ENCODE measurements at places on chromosomes 5 and 9.

- DNase-seq = no peak
These were observed 36.7 kb downstream of the ABLIM3 start for GRCh38 chr5:149177911-149178565.

- no peak for DNase-seq
These were observed 114.3 kb downstream of the STARD4 start for GRCh38 chr5:111398013-111398412.

DNA sequence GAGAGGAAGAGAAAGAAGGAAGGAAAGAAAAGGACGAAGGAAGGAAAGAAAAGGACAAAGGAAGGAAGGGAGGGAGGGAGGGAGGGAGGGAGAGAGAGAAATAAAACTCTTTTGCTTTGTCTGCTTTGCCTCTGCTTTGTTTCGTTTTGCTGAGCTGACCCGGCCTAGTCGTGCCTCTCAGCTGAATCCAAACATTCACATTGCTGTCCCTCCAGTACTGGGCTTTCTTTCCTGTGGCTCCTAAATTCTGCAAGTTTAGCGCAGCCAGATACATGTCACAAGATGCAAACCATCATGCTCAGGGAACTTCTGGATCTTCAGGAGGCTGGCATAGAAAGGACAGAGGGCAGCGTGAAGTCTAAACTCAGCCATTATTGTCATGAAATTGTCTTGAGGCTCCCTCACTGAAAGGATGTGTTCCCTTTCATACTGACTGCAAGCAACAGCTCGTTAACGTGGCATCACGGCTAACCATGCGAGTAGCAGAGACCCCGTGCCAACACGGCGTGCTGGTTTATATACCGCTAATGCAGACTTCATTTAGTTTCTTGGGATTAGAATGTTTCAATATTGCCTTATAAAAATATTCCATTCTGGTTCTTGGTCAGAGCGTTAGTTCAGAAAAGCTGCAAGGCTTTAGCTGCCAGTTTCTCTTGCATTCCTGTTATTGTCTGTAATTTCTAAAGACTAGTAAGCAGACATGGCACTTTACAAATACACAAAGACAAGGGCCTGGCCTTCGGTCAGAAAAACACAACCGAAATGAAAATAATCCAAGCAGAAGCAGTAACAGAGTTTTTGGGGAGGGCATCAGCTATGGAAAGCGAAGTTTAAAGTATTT is 94.2 kb downstream of the TMEM174 start:
- no peak for DNase-seq

DNA sequence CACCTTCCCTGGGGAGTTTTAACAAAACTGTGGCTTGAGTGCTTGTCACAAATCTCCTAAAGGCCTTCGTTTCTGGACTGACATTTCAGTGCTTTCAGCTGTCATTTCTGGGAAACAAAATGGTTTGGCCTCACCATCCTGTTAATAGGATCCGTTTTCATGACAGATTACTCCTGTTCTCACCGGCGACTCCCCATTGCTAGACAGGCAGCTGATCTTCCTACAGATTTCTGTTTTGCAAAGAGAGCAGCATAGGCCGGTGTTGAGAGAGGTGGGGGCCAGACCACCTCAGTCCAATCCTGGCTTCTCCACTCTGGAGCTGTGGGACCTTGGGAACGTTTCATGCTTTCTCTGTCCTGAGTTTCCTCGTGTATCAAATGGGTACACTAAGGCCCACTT is 75.5 kb upstream of the OTULINL start:
- no peak for DNase-seq

GRCh38 chr9:127397646-127398274 is 791 bp downstream of the SLC2A8 start:
- no peak for DNase-seq

DNA sequence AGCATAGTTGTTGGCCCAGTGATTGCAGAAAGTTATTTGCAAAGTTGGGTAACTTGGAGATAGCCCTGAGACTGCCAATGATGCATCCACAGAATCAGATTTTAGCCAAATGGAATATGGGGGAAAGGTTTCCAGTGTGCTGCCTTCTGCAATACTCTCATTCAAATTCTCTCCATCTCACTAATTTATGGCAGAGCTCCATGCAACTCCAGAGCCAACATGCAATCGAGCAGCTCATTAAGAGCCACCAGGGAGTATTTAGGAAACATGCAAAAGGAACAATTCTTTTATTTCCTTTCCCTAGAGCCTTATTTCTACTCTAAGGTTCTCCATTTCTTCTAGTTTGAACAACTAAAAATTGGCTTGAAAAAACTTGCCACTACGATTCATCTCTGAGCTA is 135.9 kb upstream of the MARCHF11 start:
- no peak for DNase-seq

DNA sequence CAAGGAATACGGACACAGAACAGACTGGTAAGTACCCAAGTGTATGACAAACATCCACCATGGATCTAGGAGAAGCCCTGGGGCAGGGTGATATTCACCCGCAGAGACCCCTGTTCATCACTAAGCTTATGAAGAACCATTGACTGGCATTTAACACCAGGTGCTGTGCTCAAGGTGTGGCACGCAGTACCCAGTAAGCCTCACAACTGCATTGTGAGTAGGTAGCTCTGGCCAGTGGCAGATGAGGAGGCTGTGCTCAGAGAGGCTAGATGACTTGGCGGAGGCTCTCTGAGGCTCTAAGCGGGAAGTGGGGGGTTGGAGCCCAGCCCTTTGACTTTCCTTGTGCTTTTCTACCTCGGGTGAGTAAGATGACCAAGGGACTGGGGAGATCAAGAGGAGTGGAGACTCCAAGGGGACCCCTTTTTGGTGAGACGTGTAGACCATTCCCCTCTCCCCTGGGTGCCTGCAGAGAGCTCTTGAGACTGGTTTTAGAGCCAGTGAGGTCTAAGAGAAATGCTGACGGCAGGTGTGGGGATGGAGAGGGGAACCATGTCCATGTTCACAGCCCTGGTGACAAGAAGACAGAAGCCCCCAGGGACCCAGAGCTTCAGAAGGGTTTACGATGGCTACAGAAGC is 70.8 kb downstream of the IL6ST start:
- no peak for DNase-seq

DNA sequence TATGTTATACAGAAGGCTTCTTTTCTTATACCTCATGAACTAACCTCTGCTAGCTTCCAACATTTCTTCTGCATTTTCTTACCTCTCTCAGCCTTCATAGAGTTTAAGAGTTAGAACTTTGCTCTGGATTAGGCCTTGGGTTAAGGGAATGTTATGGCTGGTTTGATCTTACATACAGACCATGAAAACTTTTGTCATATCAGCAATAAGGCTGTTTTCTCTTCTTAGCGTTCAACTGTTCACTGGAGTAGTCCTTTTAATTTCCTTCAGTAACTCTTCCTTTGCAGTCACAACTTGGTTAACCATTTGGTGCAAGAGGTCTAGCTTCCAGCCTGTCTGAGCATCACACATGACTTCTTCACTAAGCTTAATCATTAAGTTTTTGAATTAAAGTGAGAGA is 329.0 kb upstream of the CCNG1 start:
- no peak for DNase-seq

- no peak for DNase-seq
These were observed 303.9 kb downstream of the ICE1 start for GRCh38 chr5:5726401-5726800.

- no peak for DNase-seq
These were observed 111.7 kb upstream of the NUDT12 start for GRCh38 chr5:103674251-103674650.

DNA sequence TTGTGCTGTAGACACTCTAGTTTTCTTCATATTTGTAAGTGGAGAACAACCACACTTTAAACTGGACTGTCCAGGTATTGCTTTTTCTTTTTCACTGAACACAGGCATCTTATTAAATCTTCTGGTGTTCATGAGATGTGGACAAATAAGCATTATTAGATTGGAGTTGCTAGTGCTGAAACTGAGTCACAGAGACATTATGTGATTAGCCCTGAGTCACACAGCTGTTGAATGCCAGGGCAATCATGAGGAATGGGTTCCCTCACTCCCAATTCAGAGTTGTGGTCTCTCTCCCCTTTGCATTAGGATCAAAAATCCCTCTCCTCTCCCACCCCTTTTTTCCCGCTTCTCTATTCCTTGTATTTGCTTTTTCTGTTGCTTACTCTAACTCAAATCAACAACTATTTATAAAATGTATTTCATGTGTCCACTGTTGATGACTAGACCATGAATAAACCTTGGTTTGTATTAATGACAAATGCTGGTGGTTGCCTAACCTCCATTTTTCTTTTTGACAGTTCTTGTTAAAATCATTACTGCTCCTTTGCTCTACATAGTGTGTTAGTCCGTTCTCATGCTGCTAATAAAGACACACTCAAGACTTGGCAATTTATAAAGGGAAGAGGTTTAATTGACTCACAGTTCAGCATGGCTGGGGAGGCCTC is 738.2 kb downstream of the BRINP1 start:
- no peak for DNase-seq

DNA sequence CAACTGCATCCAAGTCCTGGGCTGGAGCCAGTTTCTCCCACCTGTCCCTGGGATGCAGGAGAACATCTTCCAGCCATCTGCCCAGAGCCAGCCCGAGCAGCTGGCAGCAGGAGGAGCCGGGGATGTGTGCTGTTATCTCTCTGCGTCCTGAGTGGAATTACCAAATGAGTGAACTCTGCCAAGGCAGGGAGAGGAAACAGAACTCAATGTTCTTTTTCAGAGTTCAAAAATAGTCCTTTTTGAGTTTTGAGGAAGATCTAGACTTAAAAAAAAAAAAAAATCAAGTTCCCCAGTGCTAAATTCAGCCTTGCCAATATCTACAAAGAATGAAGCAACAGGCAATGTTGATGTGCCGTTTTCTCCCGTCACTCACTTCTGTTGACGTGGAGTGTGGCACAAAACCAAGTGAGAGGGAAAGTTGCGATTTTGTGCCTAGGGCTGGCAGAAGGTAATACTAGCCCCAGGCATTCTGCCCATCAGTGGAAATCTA is 56.2 kb downstream of the TMOD1 start:
- no peak for DNase-seq

DNA sequence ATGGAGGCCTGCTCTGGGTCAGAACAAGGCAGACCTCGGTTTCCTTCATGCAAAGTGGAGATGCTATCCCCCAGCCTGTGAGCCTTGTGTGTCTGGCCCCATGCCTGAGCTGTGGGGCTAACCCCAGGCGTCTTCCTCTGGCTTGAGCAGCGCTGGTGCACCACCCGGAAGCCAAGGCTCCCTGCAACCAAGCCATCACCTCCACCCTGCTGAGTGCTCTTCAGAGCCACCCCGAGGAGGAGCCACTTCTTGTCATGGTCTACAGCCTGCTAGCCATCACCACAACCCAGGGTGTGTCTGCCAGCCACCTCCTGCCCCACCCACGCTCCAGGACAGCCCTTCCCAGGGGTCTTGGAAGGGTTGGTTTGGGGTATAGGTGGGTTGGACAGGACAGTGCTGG is 16.2 kb downstream of the REXO4 start:
- no peak for DNase-seq

GRCh38 chr5:128693764-128694163 is 155.7 kb upstream of the FBN2 start:
- DNase-seq = no peak

- no peak for DNase-seq
These were observed 319.9 kb upstream of the PCSK5 start for GRCh38 chr9:75570538-75570937.

DNA sequence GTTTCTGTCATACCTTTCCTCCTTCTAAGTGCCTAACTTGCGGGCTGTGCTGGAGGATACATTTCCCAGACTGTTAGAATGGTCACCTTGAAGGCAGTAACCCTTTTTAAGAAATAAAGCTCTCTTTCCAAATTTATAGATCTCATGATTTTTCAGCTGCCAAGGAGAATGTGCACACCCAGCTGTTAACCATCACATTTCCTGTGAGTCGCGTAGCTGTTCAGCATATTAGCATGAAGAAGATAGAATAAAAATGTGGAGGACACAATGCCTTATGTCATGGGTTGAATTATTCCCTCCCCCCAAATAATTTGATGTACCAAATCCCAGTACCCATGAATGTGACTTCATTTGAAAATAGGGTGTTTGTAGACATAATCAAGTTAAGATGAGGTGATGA is 729.4 kb downstream of the MTRR start:
- DNase-seq = no peak

DNA sequence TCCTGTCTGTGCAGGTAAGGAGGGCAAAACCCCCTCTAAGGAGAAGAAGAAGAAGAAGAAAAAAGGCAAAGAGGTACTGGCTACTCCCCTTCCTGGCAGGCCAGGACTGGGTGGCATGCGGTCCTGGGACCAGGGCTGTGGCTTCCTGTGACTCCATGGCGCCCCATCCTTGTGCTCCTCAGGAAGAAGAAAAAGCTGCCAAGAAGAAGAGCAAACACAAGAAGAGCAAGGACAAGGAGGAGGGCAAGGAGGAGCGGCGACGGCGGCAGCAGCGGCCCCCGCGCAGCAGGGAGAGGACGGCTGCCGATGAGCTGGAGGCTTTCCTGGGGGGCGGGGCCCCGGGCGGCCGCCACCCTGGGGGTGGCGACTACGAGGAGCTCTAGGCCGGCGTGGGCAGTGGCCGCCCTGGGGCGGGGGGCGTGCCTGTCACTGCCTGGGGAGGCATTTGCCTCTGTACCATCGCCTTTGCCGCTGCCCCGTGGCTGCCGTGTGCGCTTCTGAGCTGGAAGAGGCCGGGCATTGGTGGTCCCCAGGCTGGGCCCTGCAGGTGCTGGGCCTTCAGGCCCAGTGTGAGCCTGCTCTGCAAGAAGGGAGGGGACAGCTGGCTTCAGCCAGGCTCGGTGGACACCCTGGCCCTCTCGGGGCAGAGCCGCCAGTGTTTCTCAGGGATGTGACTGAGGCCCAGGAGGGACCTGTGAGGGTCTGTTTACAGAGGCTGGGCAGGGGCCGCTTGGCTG is 2.0 kb upstream of the AJM1 start:
- DNase-seq = no peak

GRCh38 chr9:90420211-90420610 is 222.4 kb downstream of the DIRAS2 start:
- no peak for DNase-seq

DNA sequence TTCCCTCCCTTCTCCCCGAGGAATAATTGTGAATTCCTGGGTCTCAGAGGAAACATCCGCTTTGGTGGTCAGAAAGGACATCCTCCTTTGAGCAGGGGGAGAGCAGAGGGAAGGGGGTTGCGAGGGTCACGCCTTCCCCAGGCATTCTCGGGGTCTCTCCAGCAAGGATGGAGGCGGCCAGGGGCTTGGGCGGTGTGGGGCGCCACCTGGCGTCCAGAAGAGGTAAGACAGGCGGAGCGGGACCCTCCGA is 129.1 kb downstream of the KCNIP1 start:
- no peak for DNase-seq

GRCh38 chr5:175851311-175851710 is 20.1 kb upstream of the CPLX2 start:
- DNase-seq = no peak

DNA sequence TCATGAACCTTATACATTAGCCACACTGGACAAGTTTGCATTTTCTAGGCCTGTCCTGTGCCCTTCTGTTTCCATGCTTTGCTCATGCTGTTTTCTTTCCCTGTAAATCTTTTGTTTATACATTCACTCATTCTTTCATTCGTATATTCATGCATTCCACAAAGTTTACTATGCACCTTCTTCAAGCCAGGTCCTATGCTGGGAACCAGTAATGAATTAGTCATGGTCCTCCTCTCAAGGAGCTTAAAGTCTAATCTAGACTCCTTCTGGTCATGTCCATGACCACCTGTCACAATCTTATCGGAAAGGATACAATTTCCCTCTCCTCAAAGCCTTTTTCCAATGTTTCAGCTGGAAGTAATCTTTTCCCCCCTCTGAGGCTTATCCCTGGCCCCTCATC is 9.1 kb upstream of the XPA start:
- no peak for DNase-seq
